MCF 10A (cell line): ENCODE measurements at places on chromosomes 2 and 18.
A peak's percentile ranks its signal among the peaks of the same experiment; 100 is the strongest.

GRCh38 chr18:53417003-53417402 lies 807.5 kb downstream of the MBD2 start:
- H3K27me3 ChIP-seq, result no peaks in the 10 kb centered on the region
- no peak overlapping the region for H3K27ac ChIP-seq

- H3K4me1 ChIP-seq, result peaks cover 3% of the 10 kb centered on the region
- no peak overlapping the region for H3K27ac ChIP-seq
- H3K36me3 ChIP-seq, result no peaks in the 10 kb centered on the region
- H3K27me3 ChIP-seq, result no peaks in the 10 kb centered on the region
These were observed 37.0 kb downstream of the NABP1 start for GRCh38 chr2:191714925-191715324.

- H3K27ac ChIP-seq, result no peak overlapping the region
- peaks cover 32% of the 10 kb centered on the region for H3K27me3 ChIP-seq
- H3K4me3 ChIP-seq, result no peak overlapping the region
These were observed 136.8 kb downstream of the LRP1B start for GRCh38 chr2:141994066-141994465.

DNA sequence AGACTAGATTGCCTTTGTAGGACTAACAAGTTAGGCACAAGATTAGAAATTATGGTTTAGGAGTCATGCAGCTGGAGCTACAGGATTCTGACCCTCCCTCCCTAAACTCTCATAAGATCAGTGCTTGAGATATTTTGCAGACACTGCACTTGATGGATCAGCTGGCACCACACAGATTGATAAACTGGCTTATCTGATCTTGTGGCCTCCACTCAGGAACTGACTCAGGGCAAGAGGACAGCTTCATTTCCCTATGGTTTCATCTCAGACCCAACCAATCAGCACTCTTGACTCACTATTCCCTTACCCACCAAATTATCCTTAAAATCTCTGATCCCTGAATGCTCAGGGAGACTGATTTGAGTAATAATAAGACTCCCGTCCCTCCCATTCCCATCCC lies 152.3 kb downstream of the DIS3L2 start:
- H3K27me3 ChIP-seq, result no peaks in the 10 kb centered on the region
- H3K4me3 ChIP-seq, result no peak overlapping the region
- no peak for DNase-seq
- no peak overlapping the region for H3K27ac ChIP-seq

- no peak for DNase-seq
- no peak overlapping the region for H3K4me3 ChIP-seq
- H3K36me3 ChIP-seq, result no peaks in the 10 kb centered on the region
- H3K27me3 ChIP-seq, result no peaks in the 10 kb centered on the region
- H3K4me1 ChIP-seq, result peaks cover 7% of the 10 kb centered on the region
These were observed 31.2 kb downstream of the ASB1 start for GRCh38 chr2:238457927-238458324.

DNA sequence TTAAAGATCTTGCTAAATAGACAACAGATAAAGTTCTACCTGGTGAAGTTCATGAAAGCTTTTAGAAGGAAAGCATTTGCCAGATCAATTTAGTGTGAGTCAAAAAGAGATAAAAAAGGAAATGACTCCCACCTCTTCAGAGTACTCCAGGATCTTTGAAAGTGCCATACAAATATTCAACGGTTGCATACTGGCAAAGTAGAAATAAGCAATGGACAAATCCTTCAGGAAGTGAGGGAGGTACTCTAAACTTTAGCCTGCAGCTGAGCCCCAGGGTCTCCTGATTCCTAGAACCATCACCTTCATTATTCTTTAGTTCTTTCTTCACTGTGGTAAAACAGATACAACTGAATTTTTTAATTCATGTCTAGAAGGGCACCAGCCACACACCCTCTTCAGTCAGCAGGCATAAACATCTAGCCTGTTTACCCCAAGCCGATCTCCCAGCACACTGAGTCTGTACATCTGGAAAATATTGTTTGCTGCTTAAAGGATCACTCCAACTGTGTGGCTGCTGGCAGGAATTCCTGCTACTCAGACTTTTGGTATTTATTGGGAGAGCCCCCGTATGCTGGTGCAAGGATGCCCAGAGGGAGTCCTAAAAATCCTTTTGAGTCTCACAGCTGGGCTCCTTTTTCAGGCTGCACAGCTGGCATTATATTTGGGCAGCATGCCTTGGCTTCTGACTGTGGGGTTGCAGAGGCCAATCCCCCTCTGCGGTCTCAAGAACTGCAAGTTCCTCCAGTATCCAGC lies 72.3 kb upstream of the SESTD1 start:
- H3K4me1 ChIP-seq, result peaks cover 37% of the 10 kb centered on the region
- H3K4me3 ChIP-seq, result no peak overlapping the region
- H3K36me3 ChIP-seq, result no peaks in the 10 kb centered on the region
- peak; percentile 52 for DNase-seq
- peak overlapping the region; percentile 40 for H3K27ac ChIP-seq

GRCh38 chr18:985212-985661 lies 80.6 kb downstream of the ADCYAP1 start:
- H3K4me3 ChIP-seq, result no peak overlapping the region
- H3K4me1 ChIP-seq, result no peaks in the 10 kb centered on the region
- no peaks in the 10 kb centered on the region for H3K27me3 ChIP-seq
- no peaks in the 10 kb centered on the region for H3K36me3 ChIP-seq

- no peaks in the 10 kb centered on the region for H3K4me1 ChIP-seq
- H3K27me3 ChIP-seq, result peaks cover 39% of the 10 kb centered on the region
- H3K36me3 ChIP-seq, result no peaks in the 10 kb centered on the region
- peak; percentile 44 for DNase-seq
- no peak overlapping the region for H3K4me3 ChIP-seq
These were observed 70.3 kb downstream of the SCN1A start for GRCh38 chr2:166057370-166058164.

DNA sequence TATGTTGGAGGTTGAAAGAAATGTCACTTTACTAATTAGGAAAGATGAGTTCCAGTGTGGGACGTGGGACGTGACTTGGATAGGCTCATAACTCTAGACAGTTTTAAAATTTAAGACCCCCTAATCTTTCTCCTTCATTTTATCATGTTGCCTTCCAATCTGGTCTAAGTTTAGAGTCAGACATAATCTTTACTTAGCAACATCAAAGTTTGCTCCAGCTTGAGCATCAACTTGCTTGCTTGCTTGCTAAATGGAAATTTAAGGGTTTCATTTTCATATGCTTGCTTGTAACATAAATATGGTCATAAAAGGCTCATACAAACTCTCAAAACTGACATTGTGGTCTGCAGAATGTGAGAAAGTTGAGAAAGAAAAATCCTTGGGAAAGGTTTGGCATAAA lies 428.9 kb downstream of the EPHA4 start:
- H3K4me3 ChIP-seq, result no peak overlapping the region
- no peaks in the 10 kb centered on the region for H3K4me1 ChIP-seq
- no peaks in the 10 kb centered on the region for H3K27me3 ChIP-seq
- H3K27ac ChIP-seq, result no peak overlapping the region
- H3K36me3 ChIP-seq, result no peaks in the 10 kb centered on the region

GRCh38 chr2:32235315-32235714 lies 29.4 kb downstream of the NLRC4 start:
- peak; percentile 82 for DNase-seq
- H3K4me3 ChIP-seq, result no peak overlapping the region
- H3K27me3 ChIP-seq, result no peaks in the 10 kb centered on the region
- H3K4me1 ChIP-seq, result peaks cover 29% of the 10 kb centered on the region

- H3K27ac ChIP-seq, result no peak overlapping the region
- H3K4me3 ChIP-seq, result no peak overlapping the region
- H3K36me3 ChIP-seq, result peaks cover 26% of the 10 kb centered on the region
- H3K27me3 ChIP-seq, result no peaks in the 10 kb centered on the region
These were observed 264.1 kb downstream of the HDAC4 start for GRCh38 chr2:239136762-239137161.
